Neural crest cell (in vitro differentiated cells): ENCODE measurements at places on chromosomes 7 and 10. TPM values are rescaled to one million over a fixed set of nuclear protein-coding genes. Genes with fewer than 3 reads are reported as not detected.

FGFBP3 gene
- 413 and 420 TPM in 2 replicates for total RNA-seq

- H3K27ac ChIP-seq = no peak overlapping the region
- no peaks in the 10 kb centered on the region for H3K36me3 ChIP-seq
- no peaks in the 10 kb centered on the region for H3K27me3 ChIP-seq
- no peak overlapping the region for H3K4me3 ChIP-seq
- H3K4me1 ChIP-seq = peaks cover 35% of the 10 kb centered on the region
Observed at GRCh38 chr7:36606153-36606975, 117.9 kb downstream of the AOAH start.

MMRN2 gene
- 0.27 and 0.40 TPM in 2 replicates for total RNA-seq

SEMA3A gene
- 21.7 and 24.7 TPM in 2 replicates for total RNA-seq

DNA sequence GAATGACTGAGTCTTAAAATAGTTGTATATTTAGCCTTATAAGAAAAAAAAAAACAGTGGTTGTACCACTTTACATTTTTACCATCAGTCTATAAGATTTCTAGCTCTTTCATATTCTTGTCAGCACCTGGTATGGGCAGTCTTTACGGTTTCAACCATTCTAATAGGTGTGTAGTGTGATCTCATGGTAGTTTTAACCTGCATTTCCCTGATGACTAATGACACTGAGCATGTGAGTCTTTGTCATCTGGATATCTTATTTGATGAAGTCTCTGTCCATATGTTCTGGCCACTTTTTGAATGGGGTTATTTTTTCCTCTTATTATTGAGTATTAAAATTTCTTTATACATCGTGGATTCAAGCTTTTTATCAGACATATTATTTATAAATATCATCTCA lies 365.3 kb upstream of the IGFBP3 start:
- no peak for DNase-seq
- no peaks in the 10 kb centered on the region for H3K36me3 ChIP-seq
- H3K27me3 ChIP-seq = no peaks in the 10 kb centered on the region
- H3K27ac ChIP-seq = no peak overlapping the region

GRCh38 chr7:131170440-131171271 lies 157.0 kb upstream of the MKLN1 start:
- no peak for DNase-seq
- no peaks in the 10 kb centered on the region for H3K36me3 ChIP-seq
- no peaks in the 10 kb centered on the region for H3K27me3 ChIP-seq
- no peak overlapping the region for H3K27ac ChIP-seq
- H3K4me3 ChIP-seq = no peak overlapping the region

PRPS1L1 gene
- total RNA-seq = not detected in 2 replicates

TMEM213 gene
- total RNA-seq = not detected in 2 replicates

MKX gene
- 0.30 TPM in 1 of 2 replicates, not detected in the other for total RNA-seq

GRCh38 chr7:7486362-7486761 lies 49.3 kb downstream of the COL28A1 start:
- peaks cover 3% of the 10 kb centered on the region for H3K36me3 ChIP-seq
- no peak overlapping the region for H3K27ac ChIP-seq
- H3K4me1 ChIP-seq = peaks cover 5% of the 10 kb centered on the region
- no peaks in the 10 kb centered on the region for H3K27me3 ChIP-seq
- no peak for DNase-seq

DNA sequence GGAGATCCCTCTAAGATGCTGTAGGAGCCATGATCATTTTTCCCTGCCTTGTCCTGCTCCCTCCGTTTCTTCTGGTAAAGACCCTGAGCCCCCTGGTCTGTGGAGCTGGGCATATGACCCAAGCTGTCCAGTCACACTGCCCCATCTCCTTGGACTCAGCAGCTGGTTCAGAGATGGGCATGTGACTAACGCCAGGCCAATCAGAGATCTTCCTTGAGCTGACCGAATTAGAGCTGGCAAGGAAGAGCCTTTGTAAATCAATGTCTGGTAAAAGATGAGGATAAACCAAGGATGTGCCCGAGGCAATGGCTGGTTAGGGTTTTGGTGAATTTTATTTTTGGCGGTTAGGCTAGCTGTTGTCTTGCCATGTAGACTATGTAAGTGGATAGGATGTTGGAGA lies 173.3 kb downstream of the LCOR start:
- H3K4me1 ChIP-seq = no peaks in the 10 kb centered on the region
- H3K27ac ChIP-seq = no peak overlapping the region
- no peak for DNase-seq
- H3K27me3 ChIP-seq = no peaks in the 10 kb centered on the region

GRCh38 chr7:20064181-20064970 lies 152.8 kb downstream of the MACC1 start:
- no peak overlapping the region for H3K27ac ChIP-seq
- H3K36me3 ChIP-seq = peaks cover 12% of the 10 kb centered on the region
- no peak for DNase-seq
- no peak overlapping the region for H3K4me3 ChIP-seq

GRCh38 chr10:13354783-13355182 lies 6.7 kb upstream of the SEPHS1 start:
- peaks cover 43% of the 10 kb centered on the region for H3K27me3 ChIP-seq
- no peak overlapping the region for H3K27ac ChIP-seq
